Right lobe of liver (tissue), 6 donors: ENCODE measurements at places on chromosomes 3 and 15. TPM values are rescaled to one million over a fixed set of nuclear protein-coding genes. Genes with fewer than 3 reads are reported as not detected.

DNA sequence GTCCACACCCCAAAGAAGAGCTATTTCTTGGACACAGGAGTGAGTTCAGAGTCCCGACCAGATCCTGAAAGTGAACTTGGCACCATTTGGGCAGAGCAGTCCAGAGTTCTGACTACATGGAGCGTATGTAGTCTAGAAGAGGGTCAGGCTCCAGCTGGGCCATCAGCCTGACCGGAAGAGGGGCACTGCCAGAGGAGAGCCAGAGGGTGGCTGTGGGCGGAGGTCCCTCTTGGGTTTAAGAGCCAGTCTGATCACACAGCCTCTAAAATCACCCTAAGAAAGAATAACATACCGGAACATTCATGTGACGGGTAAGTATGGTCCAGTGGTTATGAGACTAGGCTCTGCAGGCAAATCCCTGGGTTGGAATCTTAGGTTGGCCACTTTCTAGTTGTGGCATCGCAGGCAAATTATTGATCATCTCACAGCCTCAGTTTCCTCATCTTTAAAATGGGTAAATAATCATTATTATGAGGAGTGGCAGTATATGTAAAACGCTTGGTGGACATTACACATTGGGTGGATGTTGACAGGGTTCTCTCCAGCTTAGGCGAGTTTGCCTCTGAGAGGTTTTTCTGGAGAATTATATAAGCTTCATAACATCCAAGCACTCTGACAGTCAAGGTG, 2.1 kb upstream of the RAP2B start:
- no peak for DNase-seq

DNA sequence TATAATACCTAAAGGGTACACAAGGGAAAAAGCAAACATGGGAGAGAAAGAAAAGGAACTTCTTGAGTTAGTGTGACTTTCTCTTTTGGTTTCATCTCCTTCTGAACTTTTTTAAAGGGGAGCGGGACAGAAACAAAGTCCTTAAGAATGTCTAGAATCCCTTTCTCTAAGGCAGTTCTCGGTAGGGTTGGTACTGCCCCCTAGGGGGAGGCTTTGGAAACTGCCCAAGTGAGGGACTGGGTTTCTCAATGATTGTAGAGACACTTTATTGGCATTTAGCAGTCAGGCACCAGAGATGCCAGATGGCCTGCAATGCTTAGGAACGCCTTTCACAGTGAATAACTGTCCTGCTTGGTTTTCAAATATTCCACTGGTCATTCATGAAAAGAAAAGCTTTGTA, 172.7 kb downstream of the WDR72 start:
- peak; percentile 29 for DNase-seq

DNA sequence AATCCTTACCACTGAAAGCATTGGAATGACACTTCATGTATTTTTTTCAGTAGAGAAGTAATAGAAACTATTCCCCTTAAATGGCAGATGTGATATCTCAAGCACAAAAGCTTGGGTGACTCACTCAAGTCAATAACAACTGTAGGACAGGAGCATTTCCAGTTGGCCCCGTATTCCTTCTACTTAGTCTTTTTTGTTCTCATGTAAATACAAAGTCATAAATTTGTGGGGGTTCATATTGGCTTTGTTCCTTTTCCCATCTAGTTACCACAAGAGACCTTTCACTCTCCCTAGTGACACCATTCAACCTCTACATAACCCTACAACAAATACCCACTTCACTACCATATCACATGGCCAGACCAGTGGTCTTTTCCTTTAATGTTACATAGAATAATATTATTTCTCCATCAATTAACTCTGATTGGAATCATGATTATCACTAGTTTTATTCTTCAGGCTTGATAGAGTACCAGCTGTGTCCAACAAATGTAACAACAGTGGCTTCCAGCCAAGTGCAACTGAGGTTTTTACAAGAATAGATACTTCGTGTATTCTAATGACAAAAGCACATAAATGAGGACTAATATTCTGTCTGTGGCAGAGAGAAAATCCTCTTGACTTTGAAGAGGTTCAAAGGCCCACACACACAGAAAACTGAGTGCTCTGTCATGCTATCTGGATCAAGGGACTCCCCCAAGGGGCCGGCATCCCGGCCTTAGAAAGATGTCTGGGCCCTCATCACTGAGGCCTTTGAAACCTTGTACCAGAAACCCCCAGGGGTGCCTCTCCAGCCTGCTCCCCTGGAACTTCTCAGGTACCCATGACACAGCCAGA, 94.0 kb upstream of the THBS1 start:
- DNase-seq: no peak

GRCh38 chr3:49600781-49601180, 46.5 kb downstream of the BSN start:
- no peak for DNase-seq

Gene SLC25A26
- total RNA-seq: 13.0 TPM

DNA sequence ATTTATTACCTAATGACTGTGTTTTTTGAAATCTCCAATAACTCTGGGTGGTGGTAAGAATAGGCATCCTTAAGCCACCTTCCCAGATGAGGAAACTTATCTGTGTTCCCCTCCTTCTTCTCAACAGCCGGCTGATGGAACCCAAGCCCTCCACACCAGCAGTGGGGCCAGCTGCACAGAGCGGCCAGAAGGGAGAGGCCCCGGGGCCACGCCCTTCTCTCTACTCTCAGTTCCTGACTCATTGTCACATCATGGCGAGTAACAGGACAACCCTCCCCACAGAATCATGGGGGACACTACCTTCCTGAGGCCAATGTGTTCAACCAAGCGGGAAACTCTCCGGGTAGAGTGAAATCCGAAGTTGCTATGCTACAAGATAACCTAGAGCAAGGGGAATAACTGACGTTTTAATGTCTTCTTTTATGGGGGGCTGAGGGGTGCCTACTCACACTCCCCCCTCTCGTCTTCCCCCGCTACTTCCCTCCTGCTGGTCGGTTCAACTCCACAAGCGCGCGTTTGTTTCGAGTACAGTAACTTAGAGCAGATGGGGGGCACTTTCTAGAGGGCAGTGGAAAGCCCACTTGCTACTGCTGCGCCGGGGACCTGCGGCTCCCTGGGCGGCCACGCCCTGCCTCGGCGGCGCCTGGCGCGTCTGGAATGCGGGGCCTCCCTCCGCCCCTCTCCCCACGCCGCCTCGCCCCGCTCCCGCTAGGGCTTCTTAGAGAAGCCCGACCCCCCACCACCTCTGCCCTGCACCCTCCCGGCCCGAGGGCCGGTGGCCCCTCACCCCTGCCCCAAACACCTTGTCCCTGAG, 621 bp downstream of the ANXA2 start:
- peak; percentile 55 for DNase-seq

- DNase-seq: no peak
Measured at GRCh38 chr15:34942363-34942762, 27.2 kb downstream of the AQR start.

GRCh38 chr3:47836986-47837385, 34.0 kb downstream of the DHX30 start:
- no peak for DNase-seq

GRCh38 chr3:32843510-32844321, 25.9 kb downstream of the TRIM71 start:
- DNase-seq: no peak

DNA sequence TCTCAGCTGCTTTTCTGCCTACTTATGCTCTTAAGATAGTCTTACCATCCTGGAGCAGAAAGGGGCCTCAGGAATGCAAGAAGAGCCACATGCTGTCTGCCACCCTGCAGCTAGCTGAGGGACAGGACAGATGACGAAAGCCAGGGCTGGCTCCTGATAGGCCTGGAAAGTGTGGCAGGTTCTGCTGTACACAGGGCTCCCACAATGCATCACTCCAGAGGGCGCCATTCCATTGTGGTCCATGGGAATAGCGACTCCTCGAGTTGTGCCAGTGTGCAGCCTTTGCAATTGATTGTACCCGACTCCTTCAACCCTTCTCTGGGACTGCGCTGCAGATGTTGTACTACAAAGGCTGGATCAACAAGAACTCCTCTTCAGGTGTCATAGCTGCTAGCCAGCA, 11.2 kb downstream of the ACAN start:
- DNase-seq: no peak

DNA sequence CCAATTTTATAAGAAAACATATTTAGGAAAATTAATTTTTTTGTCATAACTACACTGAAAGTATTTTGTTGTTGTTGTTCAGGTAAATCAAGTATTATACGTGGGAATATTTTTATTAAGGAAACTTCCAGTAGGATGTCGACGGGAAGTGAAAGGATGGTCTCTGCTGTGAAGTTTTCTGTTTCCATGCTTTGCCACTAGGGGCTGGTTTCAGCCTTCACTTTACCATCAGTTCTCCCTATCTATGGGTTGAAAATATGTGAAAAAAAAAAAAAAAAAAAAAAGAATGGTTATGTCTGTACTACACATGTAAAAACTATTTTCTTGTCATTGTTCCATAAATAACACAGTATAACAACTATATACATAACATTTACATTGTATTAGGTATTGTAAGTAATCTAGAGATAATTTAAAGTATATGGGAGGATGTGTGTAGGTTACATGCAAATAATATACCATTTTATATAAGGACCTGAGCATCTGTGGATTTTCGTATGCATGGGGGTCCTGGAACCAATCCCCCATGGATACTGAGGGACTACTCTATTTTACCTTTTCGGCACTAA, 136.7 kb downstream of the SMAD6 start:
- DNase-seq: no peak

Gene RETNLB
- total RNA-seq: not detected

DNA sequence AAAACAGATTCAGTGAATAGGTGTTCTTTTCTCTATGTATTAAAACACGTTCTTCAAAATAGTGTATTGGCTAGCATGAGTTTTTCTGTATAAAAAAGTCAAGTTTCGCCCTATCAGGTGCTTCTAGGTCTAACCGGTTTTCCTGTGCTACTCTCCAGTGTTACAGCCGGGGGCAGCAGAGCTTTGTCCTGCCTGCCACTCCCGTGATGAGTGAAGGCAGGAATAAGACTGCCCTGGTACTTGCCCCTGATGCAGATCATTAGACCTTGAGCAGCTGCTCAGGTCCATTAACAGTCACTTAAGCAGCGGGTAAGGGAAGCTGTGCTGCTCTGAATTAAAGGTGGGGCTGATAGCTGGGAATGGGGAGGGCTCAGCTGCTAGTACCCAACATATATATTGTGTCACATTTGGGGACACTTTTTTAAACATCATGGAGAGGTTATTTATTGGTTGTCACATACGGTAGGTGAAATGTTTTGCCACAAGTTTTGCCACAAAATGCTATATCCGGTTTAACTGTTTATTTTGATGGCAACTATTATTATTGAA, 1.3 kb upstream of the UNC13C start:
- DNase-seq: no peak

Gene SOX14
- not detected for total RNA-seq

GRCh38 chr3:22353126-22353525, 602.1 kb upstream of the ZNF385D start:
- no peak for DNase-seq

Gene KBTBD8
- total RNA-seq: 0.50 TPM

Gene NME9
- total RNA-seq: not detected

Gene CD96
- 1.3 TPM for total RNA-seq

Gene KCNAB1
- 0.23 TPM for total RNA-seq

Gene ZPLD1
- total RNA-seq: 0.07 TPM

DNA sequence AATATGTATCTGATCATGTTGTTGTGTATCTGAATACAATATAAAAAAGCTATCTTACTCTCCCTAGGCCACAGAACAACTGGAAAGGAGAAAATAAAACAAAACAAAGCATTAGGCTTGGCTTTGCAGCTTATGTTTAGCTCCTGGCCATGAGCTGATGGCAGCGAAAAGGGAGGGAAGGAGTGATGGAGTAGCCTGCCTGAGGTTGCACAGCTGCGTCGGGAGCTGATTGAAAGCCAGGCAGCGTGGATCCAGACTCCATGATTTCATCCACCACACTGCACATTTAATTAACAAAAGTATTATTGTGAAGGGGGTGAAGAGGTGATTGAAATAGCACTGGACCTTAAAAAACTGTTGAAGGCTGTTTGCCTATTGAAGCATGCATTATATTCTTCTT, 212.2 kb downstream of the GABRG3 start:
- no peak for DNase-seq

- no peak for DNase-seq
Measured at GRCh38 chr15:61421938-61422337, 192.8 kb upstream of the RORA start.

Gene GP5
- total RNA-seq: 0.07 TPM

Gene ANKRD63
- total RNA-seq: not detected

- DNase-seq: no peak
Measured at GRCh38 chr3:145058483-145058882, 1086.9 kb downstream of the DIPK2A start.

DNA sequence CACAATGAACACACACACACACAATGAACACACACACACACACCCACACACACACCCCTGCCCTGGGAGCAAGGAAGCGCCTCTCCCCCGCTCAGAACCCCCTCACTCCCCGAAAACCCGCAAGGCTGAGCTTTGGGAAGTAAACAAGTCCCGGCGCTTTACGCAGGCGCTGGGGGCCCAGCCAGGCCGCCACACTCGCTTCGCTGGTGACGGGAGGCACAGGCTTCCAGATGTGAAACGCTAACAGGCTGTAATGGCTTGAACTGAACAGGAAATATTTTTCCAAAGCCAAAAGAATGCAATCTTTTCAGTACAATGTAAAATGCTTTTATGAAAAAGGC, 122.7 kb upstream of the IGF1R start:
- DNase-seq: no peak

GRCh38 chr15:74955017-74955416, 1.6 kb downstream of the RPP25 start:
- no peak for DNase-seq

DNA sequence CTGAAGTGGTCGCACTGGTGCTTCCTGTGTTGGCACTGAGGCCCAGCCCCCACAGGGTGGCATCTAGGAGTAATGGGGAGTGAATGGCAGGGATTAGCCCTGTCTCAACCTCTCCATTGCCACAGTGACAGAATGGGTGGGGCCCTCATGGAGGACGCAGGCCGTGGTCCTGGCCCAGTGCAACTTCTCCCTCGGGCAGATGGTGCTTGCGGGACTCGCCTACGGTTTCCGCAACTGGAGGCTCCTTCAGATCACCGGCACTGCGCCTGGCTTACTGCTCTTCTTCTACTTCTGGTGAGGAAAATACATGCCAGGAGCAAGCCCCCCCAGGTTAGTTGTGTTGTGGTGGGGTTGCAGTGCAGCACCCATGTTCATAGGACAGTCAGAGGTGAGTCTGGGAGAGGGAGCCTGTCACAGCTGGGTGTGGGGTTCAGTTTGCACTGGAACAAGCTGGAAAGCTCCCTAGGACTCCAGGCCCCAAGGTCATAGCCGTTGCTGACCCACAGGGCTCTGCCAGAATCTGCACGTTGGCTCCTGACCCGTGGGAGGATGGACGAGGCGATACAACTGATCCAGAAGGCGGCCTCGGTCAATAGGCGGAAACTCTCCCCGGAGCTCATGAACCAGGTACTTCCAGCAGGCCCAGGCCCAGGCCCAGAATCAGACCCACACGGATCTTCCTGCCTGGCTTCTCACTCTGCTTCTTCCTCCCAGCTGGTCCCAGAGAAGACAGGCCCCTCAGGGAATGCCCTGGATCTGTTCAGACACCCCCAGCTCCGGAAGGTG, 7.0 kb upstream of the SLC22A14 start:
- no peak for DNase-seq

- DNase-seq: no peak
Measured at GRCh38 chr3:56976651-56977560, 83.6 kb upstream of the SPATA12 start.

- DNase-seq: no peak
Measured at GRCh38 chr3:143132246-143132980, 12.8 kb downstream of the CHST2 start.

- DNase-seq: no peak
Measured at GRCh38 chr3:52754373-52754772, 16.4 kb downstream of the NEK4 start.

Gene TMEM40
- 0.51 TPM for total RNA-seq
